ENCODE measurements at places on chromosomes 3 and 15.

GRCh38 chr15:99062226-99062625 is 42.7 kb upstream of the SYNM start:
- no peak for DNase-seq

DNA sequence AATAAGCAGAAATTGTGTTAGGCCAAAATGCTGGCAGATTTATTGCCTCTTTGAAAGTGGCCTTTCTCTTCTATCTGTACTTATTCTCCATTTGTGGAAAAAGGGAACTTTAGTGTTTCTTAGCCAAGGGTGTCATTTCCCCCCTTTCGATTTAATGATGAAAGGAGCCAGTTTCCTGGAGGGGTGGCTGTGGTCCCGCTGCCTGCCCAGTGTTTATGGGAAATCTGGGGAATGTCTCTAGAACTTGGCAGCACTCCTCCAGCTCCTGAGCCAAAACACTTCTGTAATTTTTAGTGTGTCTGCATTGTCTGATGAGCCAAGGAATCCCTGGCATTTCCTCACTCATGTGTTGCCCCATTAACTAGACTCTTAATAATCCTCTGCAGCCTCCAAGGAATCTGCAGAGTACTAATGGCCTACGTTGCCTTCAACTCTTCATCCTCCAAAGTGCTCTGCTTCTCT is 448.8 kb downstream of the GRM7 start:
- peak; percentile 95 for DNase-seq

- DNase-seq, result no peak
Measured at GRCh38 chr3:197802779-197803459, 11.9 kb downstream of the LRCH3 start.

GRCh38 chr15:73924171-73924921 is 1.9 kb upstream of the LOXL1 start:
- peak; percentile 90 for DNase-seq

GRCh38 chr15:62369454-62369853 is 204.4 kb upstream of the C2CD4B start:
- DNase-seq, result no peak

DNA sequence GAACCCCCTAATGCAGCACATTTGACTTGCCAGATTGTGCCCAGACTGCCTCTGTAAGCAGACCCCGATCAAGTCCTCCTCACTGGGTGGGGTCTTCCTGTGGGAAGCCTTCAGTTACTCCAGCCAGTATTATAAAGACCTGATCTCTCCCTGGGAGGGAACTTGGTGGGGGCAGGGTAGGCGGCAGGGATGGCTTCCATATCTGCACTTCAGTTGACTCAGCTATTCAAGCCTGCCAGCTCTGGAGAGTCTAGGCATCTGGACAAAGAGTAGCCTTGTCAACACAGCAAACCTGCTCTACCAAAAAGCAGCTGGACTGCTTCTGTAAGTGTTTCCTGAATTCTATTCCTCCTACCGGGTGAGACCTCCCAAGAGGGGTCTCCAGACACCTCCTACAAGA is 21.0 kb upstream of the SLC25A38 start:
- DNase-seq, result no peak

DNA sequence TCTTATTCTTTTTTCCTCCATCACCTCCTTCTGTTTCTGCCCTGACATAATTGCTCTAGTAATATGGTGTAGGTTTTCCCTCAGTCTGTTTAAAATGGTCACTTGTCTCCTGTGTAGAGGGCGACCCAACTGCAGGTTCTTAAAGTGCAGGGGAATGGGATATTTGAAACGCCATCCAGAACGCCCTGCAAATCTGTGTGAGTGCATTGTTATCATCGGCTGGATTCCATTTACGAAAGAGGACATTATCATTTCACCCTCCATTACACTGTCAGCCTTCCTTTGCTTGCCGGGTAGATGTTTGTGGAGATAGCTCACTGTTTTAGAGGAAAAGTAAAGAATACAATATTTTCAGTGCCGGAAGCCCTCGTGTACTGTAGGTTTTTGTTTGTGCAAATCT is 354.0 kb downstream of the LRTM1 start:
- no peak for DNase-seq

DNA sequence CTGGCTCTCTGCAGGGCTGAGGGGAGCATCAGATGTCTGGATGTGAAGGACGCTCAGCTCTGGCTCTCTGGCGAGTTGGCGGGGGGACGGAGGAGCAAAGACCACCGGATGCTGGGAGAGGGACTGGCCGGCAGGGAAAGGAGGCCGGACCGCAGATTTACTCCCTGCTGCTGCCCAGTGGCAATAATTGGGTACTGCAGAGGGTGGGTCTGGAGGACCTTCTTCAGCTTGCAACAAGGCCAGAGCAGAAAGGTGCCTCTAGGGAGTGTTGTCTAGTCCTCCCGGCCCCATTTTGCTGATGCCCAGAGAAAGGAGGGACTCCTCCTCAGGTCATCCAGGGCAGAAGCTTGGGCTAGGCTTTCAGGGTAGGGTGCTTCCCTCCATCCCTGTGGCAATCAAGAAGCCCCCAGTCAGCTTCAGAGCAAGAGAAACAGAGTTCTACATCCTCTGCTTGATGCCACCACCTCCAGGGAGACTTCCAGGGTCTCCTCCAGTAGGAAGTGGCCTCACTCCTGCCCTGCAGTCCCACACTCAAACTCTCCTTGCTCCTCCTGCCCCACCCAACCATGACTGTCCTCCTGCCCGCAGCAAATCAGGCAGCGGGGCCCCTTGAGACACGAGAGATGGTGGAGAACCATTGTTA is 20.3 kb upstream of the CSPG4 start:
- peak; percentile 84 for DNase-seq

GRCh38 chr15:61684749-61685467 is 375.3 kb downstream of the VPS13C start:
- DNase-seq, result no peak

- no peak for DNase-seq
Measured at GRCh38 chr3:132723024-132723950, 1.1 kb upstream of the NPHP3 start.

DNA sequence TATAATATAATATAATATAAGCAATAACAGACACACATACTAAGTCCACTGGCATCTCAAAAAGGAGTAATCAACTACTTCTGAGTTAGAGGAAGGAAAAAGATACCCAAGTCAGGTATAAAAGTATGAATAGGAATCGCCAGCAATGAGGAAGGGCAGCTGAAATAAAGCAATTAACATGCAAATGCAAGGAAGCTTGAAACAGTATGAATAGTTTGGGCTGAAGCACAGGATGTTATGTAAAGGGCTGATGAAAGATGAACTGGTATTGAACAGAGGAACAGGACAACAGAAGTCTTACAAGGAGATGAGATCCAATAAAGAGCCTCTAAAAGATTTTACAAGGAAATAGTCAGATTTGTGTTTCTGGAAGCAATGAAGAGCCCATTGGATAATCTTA is 7.1 kb downstream of the COPS2 start:
- no peak for DNase-seq

DNA sequence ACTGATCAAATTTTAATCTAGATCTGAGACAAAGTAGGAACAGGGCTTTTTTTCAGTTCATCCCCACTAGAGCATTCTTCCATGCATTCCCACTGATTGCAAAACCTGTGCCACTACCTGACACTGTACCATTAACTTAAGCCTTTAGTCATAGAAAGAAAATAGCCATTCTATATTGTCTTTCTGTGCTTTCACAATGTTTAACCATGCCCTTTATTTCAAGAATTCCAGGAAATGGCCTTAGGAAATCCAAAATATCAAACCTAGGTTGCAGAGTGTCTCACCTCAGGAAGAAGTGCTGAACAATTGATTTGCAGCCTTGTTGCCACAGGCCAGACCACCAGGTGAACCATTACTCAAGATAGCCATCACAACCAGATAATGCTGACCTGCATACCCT is 56.2 kb upstream of the TGFBR2 start:
- DNase-seq, result no peak
